ENCODE measurements at places on chromosomes 16 and 17.

DNA sequence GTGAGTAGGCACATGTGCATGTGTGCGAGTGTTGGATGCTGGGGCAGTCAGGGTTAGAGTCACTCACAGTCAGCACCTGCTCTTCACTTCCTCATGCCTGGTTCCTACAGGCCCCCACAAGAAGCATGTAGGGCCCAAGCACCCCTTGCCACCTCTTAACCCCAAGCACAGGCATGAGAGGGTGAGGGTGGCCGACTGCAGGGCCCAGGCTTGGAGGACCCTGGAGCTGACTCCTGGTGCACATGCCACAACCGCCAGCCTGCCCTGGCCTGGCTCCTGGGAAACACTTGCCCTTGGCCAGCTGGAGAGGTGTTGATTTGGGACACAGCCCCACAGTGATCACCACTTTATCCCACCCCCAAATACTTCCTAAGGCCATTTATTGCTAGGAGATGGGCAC, 16.9 kb upstream of the CDRT15L2 start:
- DNase-seq, result no peak

GRCh38 chr17:71444078-71444477, 676.7 kb upstream of the SOX9 start:
- no peak for DNase-seq

DNA sequence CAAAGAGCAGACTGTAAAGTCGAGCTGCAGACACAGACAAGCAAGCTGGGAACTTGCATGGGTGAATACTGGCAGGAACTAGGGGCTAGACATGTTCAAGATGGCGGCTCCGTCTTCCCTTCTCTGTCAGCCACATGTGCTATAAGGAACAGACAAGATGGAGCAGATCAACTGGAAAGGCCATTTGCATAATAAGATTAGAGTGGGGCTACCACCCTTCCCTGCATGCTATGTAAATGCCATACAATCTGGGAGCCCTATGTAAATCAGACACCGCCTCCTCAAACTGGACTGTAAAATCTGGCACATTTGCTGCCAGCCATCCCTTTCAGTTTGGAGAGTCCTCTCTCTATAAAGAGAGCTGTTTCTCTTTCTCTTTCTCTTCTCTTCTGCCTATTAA, 640.1 kb upstream of the CDH8 start:
- DNase-seq, result no peak

- peak; percentile 32 for DNase-seq
Measured at GRCh38 chr17:39238311-39238972, 12.7 kb upstream of the STAC2 start.

DNA sequence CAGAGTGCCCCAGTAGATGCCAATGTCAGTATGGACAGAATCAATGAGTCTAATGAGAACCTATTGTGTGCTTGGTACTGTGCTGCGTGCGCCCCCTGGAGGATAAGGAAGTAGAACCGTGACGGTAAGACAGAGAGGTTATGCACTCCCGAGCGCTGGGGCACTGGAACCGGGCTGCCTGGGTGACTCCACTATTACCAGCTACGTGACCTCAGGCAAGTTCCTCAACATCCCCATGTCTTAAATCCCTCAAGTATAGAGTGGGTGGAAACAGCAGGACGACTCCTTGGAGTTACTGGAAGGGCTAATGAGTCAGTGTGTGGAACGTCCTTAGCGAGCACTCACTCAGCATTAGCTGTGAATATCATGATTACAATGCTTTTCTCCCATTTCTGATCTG, 16.2 kb downstream of the CHST4 start:
- DNase-seq, result peak; percentile 17

- DNase-seq, result no peak
Measured at GRCh38 chr17:1992541-1992940, 32.6 kb downstream of the RTN4RL1 start.

DNA sequence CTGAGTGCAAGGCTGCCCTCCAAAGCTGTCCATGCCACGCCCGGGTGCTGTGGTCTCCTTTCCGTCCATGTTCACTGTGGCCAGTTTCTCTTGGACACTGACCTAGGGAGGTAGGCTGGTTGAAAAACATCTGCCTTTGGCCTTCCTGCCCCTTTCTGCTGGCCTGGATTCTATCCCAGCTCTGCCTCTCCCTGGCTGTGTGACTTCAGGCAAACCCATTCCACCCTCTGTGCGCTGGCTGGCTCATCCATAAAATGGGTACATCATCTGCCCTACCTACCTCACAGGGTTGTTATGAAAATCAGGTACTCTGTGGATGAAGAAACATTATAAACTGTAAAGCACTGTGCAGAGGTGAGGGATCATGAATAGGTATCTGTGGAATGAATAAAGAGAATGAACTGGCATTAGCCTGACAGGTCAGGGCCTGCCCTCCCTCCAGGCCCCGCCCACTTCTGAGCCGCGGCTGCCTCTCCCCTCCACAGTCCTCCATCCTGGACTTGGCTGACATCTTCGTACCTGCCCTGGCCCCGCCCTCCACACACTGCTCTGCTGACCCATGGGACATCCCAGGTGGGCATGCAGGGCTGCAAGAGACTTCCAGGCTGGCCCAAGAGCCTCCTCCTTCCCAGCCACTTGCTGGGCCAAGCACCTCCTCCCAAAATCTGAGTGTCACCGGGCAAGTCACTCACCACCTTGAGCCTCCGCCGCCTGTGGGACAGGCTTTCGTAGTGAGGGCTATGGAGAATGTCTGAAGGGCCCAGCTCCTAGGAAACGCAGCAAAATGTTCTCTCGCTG, 7.0 kb upstream of the SPATA20 start:
- no peak for DNase-seq

- DNase-seq, result no peak
Measured at GRCh38 chr17:67801626-67802175, 23.6 kb upstream of the BPTF start.

DNA sequence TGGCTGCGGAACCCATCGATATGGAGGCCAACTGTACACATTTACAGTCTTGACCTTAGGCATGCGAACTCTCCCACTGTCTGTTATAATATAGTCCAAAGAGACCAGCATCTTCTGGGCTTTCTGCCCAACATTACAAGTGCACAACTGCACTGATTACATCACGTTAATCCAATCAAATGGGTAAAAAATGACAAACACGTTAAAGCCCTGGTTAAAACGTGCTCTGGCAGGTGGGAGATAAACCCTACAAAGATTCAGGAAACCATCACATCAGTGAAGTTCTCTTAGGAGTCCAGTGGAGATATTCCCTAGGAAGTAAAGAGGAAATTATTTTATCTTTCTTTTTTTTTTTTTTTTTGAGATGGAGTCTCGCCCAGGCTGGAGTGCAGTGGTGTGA, 23.7 kb upstream of the XYLT2 start:
- no peak for DNase-seq

GRCh38 chr16:31456988-31457360, 2.3 kb upstream of the ARMC5 start:
- no peak for DNase-seq

DNA sequence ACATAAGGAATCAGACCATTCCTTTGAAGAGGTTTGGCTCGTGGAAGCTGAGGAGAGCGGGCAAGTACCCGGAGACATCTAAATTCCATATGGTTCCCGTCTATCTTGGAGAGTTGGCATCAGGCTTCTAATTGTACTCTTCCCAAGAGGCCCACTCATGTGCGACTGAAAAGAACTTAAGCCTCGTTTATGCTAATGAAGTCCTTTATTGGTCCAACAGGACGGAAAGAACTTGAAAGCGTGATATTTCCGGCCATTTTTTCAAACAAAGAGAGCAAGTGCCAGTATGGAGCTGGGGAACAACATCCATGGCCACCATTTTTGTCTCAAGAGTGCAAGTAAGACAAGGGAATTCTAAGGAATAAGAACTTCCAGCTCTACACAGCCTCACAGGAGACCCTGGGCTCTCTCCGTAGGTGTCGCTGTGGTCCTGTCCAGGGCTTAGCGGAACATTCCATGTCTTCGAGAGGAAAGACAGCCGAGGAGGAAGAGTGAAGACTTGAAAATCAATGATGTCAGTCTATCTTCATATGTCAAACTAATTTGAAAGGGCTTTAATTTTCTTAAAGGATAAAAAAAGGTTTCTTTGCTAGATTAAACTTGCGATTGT, 566.0 kb upstream of the PSMD7 start:
- no peak for DNase-seq

GRCh38 chr17:917391-917811, 62.2 kb downstream of the NXN start:
- DNase-seq, result no peak

DNA sequence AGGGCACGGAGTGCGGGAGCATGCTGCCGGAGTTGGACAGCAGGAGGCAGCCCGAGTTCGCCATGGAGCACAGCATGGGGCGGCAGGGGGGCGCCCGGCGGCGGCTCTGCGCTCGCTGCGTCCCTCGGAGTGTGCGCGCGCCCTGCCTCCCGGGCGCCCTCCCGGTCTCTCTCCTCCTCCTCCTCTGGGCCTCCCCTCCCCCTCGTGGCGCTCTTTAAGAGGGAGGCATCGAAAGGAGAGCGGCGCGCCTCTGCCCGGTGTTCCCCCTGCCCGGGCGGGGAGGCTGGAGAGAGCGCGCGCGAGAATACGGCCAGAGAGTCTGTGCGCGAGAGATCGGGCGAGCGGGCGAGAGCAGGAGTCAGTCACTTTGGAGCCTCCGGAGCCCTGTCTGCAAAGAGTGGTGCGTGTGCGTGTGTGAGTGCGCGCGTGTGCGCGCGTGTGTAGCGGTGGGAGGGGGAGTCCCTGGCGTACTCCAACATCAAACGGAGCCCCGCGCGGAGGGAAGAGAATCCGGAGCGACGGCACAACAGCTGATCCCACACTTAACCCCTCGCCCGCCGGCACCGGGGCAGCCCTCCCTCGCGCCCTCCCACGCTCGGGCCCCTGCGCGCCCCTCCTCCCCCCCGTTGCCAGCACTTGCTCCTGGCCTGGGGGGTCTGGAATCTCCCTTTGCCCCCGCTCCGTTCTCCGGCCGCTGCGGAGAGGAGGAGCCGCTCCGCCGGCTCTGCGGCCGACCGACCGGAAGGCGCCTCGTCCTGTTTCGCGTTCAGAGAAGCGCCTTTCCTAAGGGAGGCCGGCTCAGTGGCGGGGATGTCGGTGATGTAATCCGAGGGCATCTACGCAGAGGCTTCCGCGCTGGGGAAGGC, 108.9 kb downstream of the ENGASE start:
- DNase-seq, result no peak

- no peak for DNase-seq
Measured at GRCh38 chr16:68700120-68700519, 37.0 kb upstream of the CDH1 start.

DNA sequence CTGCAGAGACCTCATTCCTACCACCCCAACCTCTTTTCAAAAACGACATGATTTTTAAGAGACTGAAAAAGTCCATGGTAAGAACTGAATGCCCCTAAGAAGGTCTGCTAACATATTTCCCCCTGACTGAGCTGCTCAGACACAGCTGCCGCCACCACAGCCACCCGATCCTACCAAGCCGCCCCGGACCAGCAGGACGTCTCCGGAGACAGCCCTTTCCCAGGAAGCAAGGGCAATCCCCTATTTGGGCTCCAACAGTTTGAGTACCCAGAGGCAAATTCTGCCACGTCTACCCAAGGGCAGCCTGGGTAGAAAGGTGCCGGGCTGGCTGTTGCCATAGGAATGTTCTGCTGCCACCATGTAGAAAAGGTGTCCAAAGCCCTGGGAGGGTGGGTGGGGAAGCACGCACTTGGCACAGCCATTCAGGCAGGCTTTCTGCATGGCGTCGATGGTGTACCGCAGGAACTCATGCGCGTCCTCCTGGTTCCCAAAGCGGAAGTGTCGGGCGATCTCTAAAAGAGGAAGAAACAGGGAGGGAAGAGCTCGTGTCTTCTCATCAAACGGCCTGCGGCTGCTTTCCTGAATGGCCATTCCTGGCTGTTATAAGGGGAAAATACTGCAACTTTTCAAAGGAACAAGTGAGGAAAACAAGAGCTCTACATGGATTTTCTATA, 13.6 kb downstream of the USP36 start:
- no peak for DNase-seq

- no peak for DNase-seq
Measured at GRCh38 chr17:79388556-79389295, 222.1 kb downstream of the RBFOX3 start.

GRCh38 chr17:44012391-44012790, 2.4 kb downstream of the TMEM101 start:
- no peak for DNase-seq

GRCh38 chr16:57781741-57782606, 20.3 kb downstream of the KIFC3 start:
- DNase-seq, result no peak

GRCh38 chr16:19118938-19119431, 5.2 kb downstream of the ITPRIPL2 start:
- DNase-seq, result no peak

- DNase-seq, result peak; percentile 7
Measured at GRCh38 chr16:85245307-85246172, 133.3 kb upstream of the CIBAR2 start.

GRCh38 chr17:75124041-75124818, 7.3 kb downstream of the NT5C start:
- peak; percentile 26 for DNase-seq

DNA sequence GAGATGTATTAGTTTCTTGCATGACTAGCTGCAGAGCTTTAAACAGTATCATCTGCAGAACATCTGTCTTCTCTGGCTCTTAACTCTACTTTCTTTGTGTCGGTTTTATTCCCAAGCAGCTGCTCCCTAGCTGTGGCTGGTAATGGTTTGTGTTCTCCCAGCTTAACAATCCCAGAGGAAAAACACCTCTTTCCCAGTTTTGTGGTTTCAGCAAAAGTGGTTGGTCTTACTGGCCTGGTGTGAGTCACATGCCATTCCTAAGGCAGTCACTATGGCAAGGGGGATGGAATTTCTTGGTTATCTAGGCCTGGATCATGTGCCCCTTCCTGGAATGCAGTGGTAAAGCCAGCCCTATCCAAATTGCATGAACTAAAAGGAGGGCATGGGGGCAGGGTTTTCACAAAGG, 27.5 kb downstream of the OMG start:
- no peak for DNase-seq

DNA sequence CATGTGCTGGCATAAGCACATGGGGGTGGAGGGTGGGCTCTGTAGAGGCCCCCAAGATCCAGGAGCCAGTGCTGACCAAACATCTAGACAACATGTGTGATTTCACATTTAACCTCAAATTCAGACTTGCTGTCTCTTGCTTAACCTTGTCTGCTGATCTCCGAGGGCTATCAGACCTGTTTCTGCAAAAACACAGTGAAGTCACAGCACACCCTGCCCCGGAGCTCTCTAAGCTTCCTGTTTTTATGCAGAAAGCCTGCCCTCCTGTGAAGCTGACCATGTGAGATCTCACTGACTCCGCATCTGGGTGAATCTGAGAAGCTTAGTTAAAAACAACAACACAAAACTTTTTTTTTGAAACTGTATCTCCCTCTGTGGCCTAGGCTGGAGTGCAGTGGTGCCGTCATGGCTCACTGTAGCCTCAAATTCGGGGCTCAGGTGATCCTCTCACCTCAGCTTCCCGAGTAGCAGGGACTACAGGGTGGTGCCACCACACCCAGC, 6.6 kb upstream of the DPEP2 start:
- DNase-seq, result no peak

- no peak for DNase-seq
Measured at GRCh38 chr16:15803618-15804017, 53.2 kb downstream of the MYH11 start.

DNA sequence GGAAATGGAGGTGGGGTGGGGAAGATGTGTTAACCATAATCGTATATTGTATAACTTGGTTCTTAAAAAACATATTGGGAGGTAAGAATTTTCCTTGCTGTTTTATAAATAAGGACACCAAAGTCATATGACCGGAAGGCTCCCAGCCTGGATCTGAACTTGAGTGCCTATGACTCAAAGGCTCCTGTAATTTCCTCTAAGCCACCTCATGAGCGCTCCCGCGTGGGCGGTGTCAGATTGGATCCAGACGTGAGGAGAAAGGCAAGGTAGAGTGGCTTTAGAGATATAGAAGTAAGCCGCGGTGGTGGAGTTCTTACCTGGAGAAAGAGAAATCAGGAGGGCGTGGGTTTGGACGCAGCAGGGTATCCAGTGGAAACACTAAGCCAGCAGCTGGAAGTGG, 196.2 kb upstream of the NLRP1 start:
- no peak for DNase-seq

Data from stimulated activated CD4-positive, alpha-beta T cell treated with anti-CD3 and anti-CD28 coated beads, Interleukin-1b, Interleukin-23, amount 100 ng/mL, for 24 hours (primary cell).